ENCODE measurements at places on chromosomes 7 and 10.

GRCh38 chr10:27190508-27190907, 35.4 kb downstream of the MASTL start:
- no peak for DNase-seq

GRCh38 chr10:88088441-88089340, 225.3 kb downstream of the PTEN start:
- no peak for DNase-seq

DNA sequence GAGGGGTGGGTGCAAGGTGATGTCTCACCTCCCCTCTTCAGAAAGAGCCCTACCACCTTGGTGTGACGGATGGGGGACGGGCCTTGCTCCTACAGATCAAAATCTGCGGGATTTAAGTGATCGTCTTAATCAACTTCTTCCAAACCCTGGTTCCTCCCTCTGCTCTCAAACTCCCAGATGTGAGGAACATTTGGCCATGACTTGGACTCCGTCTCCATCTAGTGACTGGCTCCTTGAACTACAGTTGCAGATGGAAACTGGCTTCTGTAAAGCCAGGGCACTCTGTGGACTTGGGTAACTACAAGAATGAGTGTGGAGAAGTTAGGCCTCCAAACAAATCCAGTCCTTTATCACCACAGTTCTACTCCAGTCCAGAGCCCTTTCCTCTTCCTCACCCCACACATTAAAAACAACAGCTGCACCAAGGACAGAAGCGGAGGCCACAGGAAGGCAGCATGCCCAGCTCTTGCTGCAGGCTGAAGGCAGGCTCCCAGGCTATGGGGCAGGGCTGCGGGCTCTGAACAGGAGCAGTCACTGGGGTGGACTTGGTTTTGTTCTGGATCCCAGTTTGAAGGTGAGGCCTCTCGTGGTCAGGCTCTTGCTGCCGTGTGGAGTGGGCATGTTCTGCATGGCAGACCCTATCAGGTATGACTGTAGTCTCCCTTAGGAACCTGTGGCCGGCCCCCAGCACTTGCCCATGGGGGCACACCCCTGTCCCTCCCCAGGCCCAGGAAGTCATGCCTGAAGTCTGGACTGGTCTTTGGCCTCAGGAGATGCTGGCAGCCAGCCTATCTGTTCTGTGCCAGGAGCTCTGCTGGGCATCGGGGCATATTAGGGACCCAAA, 79.4 kb downstream of the VWC2 start:
- peak; percentile 76 for DNase-seq

GRCh38 chr7:44280636-44280992, 44.8 kb downstream of the CAMK2B start:
- no peak for DNase-seq

- no peak for DNase-seq
Measured at GRCh38 chr7:106019470-106019820, 56.4 kb downstream of the CDHR3 start.

DNA sequence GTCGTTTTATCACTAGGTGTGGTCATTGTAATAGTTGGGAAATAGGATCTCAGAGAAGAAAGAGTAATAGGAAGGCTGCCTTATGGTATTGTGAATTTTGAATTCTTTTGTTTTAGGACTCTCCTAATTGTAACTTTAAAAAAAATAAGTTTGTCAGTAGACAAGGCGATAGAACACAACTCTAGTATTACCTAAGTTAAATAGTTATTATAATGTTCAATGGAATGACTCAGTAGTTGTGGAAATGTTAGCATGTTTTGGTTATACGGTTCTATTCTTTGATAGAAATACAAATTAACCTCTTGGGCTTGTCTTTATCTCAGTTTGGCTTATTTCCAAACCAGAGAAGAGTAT, 1.4 kb downstream of the DNAH11 start:
- DNase-seq: no peak

GRCh38 chr10:44426247-44427034, 41.5 kb upstream of the CXCL12 start:
- no peak for DNase-seq

GRCh38 chr10:118028619-118029018, 18.1 kb downstream of the RAB11FIP2 start:
- no peak for DNase-seq

DNA sequence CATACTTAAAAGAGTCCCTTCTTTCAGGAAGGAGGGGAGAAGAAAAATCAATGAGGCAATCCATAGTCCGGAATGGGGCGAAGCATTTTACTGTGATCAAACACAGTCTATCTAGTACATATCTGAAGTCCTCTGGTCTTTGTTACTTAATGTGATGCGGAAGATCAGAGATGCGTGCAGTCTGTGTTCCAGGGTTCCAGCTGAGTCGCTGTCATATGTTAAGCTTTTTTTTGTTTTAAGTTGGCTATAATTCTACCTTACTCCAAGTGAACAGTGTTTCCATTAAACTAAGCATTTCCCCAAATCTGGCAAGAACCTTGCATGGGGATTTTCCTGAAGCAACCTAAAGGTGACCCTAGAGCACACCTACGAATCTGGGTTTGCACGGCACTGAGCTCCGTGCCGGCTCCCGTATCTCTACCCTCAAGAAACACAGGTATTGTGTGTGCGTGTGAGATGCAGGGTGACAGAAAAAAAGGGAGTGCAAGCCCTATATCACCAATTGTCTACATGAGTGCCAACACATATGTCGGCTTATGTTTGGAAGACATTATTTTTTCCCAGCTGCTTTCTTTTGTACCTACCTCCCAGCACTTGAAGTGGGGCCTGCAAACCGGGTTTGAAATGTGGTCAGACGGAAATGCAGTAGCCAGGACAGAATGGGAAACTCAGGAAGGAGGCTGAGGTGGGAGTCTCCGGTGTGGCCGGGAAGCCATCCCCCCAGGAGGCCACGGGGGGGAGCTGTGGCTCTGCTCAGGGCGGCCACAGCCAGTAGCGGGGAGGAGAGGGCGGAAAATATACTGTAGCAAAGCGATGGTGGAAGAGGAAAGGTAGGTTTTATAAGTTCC, 435.8 kb upstream of the MGMT start:
- DNase-seq: peak; percentile 75

GRCh38 chr7:111803015-111803758, 240.9 kb upstream of the IMMP2L start:
- DNase-seq: no peak

DNA sequence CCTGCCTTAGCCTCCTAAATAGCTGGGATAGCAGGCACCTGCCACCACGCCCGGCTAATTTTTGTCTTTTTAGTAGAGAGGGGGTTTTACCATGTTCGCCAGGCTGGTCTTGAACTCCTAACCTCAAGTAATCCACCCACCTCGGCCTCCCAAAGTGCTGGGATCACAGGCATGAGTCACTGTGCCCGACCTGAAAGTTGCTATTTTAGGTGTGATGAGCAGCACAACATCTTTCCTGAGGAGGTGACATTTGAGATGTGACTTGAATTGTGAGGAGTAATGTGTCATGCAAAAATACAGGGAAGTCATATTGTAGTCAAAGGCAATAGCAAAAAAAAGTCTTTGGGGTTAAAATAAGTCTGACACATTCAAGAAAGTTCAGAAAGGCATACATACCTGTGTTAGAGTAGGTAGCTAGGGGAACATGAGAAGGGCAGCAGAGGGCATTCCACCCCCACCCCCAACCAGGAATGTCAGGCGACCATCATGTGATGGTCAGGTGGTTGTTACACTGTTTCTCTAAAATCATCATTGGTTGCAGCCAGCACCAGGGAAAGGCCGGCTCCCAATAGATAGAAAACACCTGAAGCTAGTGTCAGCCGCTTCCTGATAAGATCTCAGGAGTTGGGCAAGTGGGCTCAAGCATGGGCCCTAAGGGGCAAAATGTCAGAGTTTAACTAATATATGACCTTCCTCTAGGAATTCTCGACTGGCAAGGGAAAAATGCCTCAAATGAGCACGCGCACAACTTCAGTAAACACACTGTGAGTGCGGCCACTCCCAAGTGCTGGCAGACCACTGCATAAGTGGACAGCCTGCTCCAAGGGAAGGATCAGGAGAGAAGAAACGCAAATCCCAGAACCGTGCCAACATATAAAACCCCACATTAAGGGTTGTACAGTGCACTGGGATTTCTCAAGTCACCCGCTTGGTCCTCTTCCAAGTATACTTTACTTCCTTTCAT, at the start of gene TACC2:
Gene TACC2 (plus strand): TSS at position 803 of the 964 bp plus-strand sequence. CDS start 32,819 bp downstream, outside the sequence.
- DNase-seq: no peak

Data from hematopoietic multipotent progenitor cell treated with erythropoietin and hydrocortisone succinate and interleukin-3 and kit ligand, for 6 days (in vitro differentiated cells).